Activated CD4-positive, alpha-beta T cell treated with anti-CD3 and anti-CD28 coated beads for 24 hours (primary cell): ENCODE measurements at places on chromosomes 12 and 14.

DNA sequence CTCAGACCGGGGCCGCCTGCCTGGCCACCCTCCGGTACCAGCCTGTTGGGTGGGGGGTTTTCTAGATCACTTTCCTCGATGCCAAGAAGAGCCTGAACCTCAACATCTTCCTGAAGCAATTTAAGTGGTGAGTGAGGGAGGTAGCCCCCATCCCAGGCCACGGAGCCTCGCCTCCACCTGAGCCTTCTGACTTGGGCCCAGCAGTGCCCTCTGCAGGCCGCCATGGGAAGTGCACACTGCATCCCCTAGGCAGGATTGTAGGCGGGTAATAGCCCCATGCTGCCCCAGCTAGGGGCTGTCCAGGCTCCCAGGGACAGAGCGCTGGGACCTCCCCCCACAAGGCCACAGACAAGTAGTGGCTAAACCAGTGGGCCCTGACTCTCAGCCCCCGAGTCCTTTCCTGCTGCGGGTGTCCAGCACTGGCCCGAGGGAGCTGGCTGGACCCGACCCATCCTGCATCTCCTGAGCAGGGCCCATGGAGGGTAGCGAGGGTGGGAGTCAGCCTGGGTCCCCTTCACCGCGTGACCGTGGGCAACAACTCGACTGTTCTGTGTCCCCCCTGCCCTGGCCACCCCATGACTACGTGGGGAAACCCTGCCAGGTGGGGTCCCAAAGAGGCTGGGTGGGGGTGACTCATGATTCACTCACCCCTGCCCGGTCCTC lies 15.3 kb upstream of the ADSS1 start:
- DNase-seq: peak; percentile 65

DNA sequence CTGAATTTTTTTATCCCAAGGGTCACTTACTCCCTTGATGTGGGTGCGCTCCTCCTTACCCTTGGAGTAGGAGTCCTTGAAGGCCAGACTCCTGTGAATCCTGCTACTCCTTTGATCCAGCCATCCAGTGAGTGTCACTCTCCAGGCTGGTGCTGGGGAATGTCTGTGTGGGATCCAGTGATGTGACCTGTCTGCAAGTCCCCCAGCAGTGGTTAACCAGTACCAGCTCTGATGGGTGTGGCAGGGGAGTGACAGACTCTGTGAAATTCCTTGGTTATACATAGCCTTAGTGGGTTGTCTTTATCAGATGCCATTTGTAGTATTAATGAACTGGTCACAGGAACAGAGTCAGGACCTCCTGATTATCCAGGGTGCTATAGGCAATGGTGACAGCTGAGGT lies 409.5 kb upstream of the LMO3 start:
- no peak for DNase-seq

DNA sequence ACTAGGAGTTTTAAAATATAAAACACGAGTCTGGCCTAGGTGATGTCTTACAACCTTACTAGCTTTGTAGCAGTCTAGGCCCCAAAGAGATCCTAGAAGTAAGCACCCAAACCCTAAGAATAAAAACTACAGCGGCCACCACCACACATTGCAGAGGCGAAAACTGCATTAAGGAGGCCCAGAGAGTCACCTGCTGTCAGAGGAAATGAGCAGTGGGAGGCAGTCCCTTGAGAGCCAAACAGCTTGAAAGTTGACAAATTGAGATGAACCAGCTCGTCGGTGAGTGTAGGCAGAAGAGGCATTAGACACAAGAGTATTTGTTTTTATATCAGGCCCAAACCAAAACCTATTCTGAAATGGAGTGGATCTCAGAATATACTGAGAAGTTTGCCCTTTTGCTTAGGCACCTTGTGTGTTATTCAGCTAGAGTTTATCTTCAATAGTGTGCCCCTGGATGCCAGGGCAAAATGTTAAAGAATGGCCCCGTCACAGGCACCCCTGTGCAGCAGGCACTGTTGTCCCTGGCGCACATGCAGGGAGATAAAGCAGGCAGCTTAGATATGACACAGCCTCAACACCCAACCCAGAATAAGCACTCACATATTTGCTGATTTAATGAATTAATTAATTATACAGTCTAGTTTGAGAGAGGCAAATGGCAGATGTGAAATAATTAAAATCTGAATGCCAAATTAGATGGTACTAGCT lies 56.7 kb downstream of the TTC7B start:
- DNase-seq: no peak

GRCh38 chr12:128600886-128601285 lies 222.9 kb downstream of the SLC15A4 start:
- no peak for DNase-seq

GRCh38 chr12:44972746-44973421 lies 78.0 kb downstream of the DBX2 start:
- no peak for DNase-seq

GRCh38 chr12:58030566-58031279 lies 89.4 kb downstream of the ATP23 start:
- no peak for DNase-seq

GRCh38 chr14:62102349-62102725 lies 340.1 kb downstream of the SNAPC1 start:
- DNase-seq: no peak

- DNase-seq: no peak
Observed at GRCh38 chr14:34872822-34873588, 2.2 kb downstream of the BAZ1A start.

DNA sequence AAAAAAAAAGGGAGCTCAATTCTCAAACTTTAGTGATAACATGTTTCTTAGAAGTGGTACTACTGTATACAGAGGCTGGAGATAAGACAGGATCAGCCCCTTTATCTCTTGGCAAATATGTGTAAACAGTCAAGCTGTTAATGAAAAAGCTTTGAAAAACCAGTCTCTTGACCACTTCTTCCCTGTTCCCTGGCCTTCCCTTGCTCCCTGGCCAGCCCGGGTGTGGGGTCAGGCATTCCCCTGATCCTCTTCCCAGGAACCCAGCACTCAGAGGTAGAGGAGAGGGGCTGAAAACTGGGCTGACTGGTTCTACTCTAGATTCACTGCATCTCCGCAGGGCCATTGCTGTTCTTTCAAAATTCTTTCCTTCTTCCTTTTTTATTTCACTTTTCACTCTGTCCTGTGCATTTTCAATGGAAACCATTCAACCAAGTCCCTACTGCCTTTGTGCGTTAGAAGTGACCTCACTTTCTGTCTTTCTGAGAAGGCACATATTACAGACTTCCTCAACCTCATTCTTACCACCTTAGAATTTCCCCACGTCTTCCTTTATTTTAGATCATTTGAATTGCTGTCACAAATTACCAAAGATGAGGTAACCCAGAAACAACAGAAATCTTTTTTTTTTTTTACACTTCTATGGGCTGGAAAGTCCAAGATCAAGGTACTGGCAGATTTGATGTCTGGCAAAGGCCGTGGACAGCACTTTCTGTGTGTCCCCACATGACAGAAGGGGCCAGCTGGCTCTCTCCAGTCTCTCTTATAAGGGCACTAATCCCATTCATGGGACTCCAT lies 5.7 kb downstream of the GNG2 start:
- DNase-seq: no peak

DNA sequence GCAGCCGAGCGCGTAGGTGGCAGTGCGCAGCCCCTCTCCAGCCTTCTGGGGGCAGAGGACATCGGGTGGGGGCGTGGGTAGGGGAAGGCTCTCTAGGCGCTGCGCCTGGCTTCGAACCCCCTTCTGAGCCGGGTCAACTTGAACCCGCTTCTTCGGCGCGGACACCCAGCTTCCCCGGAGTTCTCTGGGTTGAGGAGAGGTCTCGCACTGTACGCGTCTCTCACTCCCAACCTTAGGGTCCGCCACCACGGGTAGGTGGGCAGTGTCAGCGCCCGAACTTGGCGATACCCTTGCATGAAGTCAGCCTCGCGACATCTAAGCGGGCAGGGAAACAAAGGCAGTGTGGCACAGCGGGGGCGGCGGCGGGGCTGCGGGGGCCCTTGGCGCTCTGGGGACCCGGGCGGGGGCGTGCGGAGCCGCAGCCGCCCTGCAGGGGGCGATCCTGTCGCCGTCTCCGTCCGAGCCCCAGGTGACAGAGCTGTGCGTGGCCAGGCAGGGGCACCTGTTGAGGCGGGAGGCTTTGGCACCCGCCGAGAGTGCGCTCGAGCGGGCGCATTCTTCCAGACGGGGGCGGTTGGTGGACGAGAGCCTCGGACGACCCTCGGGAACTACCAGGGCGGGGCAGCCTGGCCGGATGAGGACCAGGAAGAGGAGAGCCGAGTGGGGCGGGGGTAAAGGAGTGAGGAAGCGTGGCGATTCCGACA lies 1.1 kb downstream of the GALNT16 start:
- no peak for DNase-seq

DNA sequence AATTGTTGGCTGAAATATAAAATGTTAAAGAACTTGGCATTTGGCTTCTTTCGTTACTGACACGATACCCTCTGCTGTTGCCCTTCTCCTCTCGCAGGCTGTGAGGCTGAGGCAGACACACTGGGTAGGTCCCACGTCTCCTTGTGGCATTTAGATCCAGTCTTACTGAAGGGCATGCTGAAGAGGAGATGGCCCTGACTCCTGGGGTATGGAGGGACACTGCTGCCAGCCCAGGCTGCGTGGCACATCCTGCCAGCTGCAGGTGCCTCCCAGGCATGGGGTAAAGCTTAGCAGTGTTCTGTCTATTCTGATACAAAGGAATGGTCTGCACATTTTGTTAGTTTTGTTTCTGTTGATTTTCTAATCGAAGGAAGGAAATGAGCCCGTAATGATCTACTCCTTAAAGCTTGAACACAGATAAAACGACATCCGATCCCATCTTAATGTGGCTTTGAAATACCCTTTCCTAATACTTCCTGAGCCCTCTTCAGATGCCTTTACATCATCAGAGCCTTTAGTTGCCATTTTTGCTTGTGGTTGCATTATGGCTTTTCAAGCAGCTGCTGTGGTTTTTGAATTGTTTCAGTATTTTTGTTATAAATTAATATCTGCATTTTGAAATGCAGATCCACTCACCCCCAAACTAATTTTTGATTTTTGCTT lies 61.1 kb downstream of the WDR20 start:
- no peak for DNase-seq

DNA sequence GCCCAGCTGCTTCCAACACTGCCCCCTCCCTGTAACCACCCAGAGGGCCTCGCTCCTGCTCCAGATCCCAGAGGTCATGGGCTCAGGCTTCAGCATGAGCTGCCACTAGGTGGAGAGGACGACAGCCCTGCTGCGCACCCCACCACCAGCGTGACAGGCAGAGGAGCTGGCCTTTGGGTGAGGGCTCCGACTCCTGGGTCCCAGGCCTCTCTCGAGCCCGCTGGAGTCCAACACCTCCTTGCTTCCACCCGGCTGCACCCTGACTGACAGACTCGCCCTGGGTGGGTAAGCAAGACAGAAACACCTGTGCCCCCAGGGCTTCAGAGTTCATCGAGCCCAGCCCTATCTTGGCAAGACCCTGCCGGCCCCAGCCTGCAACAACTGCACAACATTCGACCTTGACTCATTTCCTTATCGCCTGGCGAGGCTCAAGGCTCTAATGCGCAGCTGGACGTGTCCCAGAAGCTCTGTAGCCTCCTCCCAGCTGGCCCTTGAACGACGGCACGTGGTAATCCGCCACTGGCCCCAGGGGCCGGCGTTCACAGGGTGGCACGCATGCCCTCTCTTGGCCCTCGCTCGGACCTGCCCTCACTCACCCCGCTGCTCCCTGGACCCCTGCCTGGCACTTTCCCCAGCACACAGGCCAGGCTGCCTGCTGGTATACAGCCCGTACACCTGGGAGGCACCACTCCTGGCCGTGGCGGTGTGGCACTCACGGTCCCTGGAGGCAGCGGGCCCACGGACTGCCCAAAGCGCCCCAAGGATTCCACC lies 28.0 kb downstream of the VPS37B start:
- DNase-seq: no peak

- no peak for DNase-seq
Observed at GRCh38 chr12:45742590-45742989, 13.1 kb downstream of the ARID2 start.

DNA sequence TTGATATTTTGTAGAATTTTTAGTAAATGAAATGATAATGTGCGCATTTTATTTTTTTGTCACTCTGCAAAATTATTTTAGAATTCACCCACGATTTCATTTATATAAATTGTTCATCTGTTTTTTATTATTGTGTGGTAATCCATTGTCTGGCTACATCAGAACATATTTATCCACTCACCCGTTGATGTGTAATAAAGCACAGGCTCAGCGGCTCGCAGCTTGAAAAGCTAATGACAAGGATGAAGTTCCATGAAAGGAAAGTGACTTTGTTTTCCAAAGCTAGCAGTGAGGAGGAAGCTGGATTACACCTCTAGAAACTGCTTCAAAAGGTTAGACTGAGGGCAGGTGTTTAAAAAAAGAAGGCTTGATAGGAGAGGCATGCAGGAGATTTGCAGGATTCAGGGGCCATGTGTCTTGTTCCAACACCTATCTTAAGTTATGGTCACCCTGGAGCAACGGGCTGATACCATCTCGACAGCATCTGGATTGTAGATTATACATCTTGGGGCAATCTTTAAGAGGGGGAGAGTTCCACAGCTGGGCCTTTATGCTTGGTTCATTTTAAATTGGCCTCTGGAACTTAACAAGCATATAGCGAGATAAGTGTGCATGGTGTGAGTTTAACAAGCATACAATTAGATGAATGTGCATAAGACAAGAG lies 194.1 kb downstream of the TMTC3 start:
- DNase-seq: no peak

- no peak for DNase-seq
Observed at GRCh38 chr14:89719366-89720075, 235.0 kb downstream of the EFCAB11 start.

GRCh38 chr14:35353409-35354172 lies 51.0 kb downstream of the NFKBIA start:
- DNase-seq: no peak

DNA sequence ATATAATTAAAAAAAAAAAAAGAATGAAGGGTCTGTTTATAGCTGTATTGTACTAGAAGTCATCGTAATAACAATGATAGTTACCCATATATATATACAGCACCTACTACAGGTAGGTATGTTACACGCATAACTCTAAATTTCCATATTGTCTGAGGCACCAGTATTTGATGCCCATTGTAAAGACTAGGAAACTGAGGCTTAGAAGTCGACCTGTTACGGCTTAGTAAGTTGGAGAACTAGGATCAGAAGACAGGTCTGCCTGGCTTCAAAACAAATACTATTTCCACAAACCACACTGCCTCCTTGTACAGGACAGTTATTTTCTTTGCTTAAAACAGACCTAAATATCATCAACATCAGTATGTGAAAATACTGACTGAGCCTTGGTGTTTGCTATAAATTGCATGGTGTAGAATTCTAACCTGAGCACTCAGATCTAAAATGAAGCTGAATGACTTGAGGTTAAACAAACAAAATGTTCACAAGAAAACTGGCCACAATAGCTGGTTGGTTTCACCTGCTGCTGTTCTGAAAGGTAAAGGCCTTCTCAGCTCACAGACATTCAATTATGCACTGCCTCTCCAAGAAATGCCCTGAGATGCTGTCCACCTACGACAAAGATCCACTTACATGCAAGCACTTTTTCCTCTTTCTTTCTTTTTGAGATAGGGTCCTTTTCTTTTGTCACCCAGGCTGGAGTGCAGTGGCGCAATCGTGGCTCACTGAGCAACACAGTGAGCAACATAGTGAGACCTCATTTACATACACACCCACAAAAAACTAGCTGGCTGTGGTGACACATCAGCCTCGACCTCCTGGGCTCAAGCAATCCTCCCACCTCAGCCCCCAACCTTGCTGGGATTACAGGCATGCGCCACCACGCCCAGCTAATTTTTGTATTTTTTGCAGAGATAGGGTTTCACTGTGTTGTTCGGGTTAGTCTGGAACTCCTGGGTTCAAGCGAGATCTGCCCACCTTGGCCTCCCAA lies 35.7 kb downstream of the SSH1 start:
- no peak for DNase-seq

- no peak for DNase-seq
Observed at GRCh38 chr14:55921511-55921910, 196.7 kb upstream of the PELI2 start.
